ENCODE measurements at places on chromosomes 3 and 15. TPM values are rescaled to one million over a fixed set of nuclear protein-coding genes. Genes with fewer than 3 reads are reported as not detected.

Gene CIP2A
- total RNA-seq: 26.0 TPM

Gene PPARG
- total RNA-seq: 6.1 TPM

Gene DPPA2
- not detected for total RNA-seq

Gene DLL4
- 43.9 TPM for total RNA-seq

Gene KBTBD13
- total RNA-seq: not detected
